ENCODE measurements at places on chromosomes 7 and 10.

DNA sequence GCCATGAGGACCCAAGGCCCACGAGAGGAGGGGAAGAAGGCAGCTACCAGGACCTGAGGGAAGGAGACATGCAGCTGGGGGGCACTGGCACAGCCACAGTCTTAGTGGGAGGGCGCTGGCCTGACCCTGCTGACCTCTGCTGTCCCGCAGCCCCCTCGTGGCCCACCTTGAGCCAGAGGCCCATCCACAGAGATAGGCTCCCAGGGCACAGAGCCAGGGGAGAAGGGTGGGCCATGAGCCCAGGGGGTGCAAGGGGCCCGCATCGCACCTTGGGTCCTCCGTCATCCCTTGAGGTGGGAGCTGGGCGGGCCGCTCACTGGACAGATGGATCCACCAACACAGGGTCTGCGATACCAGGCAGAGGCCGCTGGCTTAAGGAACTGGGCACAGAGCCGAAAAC is 387.7 kb upstream of the PFKP start:
- DNase-seq = no peak

DNA sequence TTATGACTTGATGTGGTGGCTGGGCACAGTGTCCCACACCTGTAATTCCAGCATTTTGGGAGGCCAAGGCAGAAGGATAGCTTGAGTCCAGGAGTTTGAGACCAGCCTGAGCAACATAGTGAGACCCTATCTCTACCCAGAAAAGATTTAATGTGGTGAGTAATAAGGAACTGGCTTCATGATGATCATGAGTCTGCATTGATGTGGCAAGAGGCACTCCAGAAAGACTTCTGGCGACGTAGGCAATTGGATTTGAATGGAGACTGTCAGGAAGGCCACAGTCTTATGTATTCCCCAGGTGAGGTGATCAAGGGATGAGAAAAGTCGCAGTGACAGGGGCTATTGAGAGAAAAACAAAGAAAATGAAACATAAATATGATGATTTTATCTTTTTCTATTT is 138.0 kb downstream of the CACNB2 start:
- no peak for DNase-seq

DNA sequence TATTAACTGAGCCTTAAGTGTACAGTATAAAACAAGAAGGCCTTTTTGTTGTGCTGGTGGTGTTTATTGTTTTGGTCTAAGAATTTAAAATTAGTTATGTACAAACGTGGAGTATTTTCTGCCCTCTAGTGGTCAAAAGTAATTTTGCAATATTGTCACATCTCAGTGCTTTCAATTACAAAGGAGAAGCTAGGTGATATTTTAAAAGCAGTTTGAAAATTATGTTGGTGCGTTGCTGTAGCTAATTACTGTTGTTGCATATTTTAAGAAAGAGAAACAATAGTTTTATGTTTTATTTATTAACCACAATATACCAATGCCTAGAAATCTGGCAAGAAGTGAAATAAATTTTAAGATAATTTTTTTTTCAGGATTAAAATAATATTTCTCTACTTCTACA is 11.4 kb downstream of the NPVF start:
- DNase-seq = no peak

GRCh38 chr10:105844676-105845570 is 1203.8 kb downstream of the SORCS3 start:
- no peak for DNase-seq

DNA sequence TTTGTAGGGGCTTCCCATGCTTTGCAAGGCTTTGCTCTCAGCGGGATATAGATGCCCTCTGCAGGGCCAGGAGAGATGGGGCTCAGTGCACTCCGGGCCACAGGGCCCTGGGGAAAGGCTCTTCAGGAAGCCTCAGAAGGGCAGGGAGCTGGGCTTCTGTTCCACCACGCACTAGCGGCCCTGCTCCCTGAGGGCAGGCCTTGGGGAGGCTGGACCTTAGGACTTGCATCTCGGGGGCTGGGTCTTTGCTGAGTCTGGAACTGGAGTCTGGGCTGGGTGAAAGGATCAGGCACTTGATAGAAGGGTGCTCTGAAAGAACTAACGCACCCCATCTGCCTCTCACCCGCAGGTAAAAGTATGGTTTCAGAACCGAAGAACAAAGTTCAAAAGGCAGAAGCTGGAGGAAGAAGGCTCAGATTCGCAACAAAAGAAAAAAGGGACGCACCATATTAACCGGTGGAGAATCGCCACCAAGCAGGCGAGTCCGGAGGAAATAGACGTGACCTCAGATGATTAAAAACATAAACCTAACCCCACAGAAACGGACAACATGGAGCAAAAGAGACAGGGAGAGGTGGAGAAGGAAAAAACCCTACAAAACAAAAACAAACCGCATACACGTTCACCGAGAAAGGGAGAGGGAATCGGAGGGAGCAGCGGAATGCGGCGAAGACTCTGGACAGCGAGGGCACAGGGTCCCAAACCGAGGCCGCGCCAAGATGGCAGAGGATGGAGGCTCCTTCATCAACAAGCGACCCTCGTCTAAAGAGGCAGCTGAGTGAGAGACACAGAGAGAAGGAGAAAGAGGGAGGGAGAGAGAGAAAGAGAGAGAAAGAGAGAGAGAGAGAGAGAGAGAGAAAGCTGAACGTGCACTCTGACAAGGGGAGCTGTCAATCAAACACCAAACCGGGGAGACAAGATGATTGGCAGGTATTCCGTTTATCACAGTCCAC is 5.4 kb downstream of the EMX2 start:
- DNase-seq = peak; percentile 63

Measured in ELF-1 (cell line).